Sigmoid colon (tissue), 7 donors: ENCODE measurements at places on chromosomes 3 and 15. TPM values are rescaled to one million over a fixed set of nuclear protein-coding genes. Genes with fewer than 3 reads are reported as not detected.
A peak's percentile ranks its signal among the peaks of the same experiment; 100 is the strongest.

- no peaks in the 10 kb centered on the region for H3K4me1 ChIP-seq
- no peaks in the 10 kb centered on the region for H3K27me3 ChIP-seq
- no peak for DNase-seq
- no peak overlapping the region for H3K27ac ChIP-seq
- no peak overlapping the region for H3K4me3 ChIP-seq
These were observed 278.9 kb downstream of the KLF13 start for GRCh38 chr15:31605467-31605931.

DNA sequence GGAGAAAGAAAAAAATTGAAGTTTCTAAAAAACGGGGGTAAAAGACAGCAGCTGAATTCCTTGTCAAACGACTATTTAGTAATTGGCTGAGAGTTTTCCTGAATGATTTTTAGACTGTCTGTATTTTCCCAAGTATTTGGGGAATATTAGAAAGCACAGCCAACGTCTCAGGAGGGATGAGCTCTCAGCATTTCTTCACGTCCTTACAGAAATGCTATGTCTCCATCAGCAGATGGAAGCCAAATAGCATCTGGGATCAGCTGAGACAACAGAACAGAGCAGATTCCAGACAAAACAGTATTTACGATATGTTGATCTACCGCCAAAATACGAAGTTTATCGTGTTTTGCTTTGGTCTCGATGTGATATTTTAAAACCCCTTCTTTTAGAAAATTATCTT, 5.3 kb upstream of the TMC3 start:
- H3K4me3 ChIP-seq = no peak overlapping the region
- no peaks in the 10 kb centered on the region for H3K36me3 ChIP-seq
- no peaks in the 10 kb centered on the region for H3K27me3 ChIP-seq
- H3K4me1 ChIP-seq = no peaks in the 10 kb centered on the region
- no peak for DNase-seq

GRCh38 chr15:64022571-64022970, 23.7 kb downstream of the DAPK2 start:
- no peaks in the 10 kb centered on the region for H3K27me3 ChIP-seq
- H3K4me3 ChIP-seq = no peak overlapping the region
- no peaks in the 10 kb centered on the region for H3K36me3 ChIP-seq
- DNase-seq = peak; percentile 13
- no peak overlapping the region for H3K27ac ChIP-seq
- H3K4me1 ChIP-seq = peaks cover 16% of the 10 kb centered on the region

- H3K36me3 ChIP-seq = no peaks in the 10 kb centered on the region
- no peak overlapping the region for H3K27ac ChIP-seq
- H3K4me3 ChIP-seq = no peak overlapping the region
- no peak for DNase-seq
- peaks cover 15% of the 10 kb centered on the region for H3K4me1 ChIP-seq
These were observed 2.0 kb downstream of the CIB2 start for GRCh38 chr15:78129077-78129750.

GRCh38 chr3:133745981-133746711, at the start of gene TF:
TSS of gene TF (plus strand) at chr3:133746393. CDS start at chr3:133746441, 48 bp downstream.
- H3K4me3 ChIP-seq = no peak within 1 kb of the TSS
- H3K27ac ChIP-seq = no peak within 1 kb of the TSS
- peaks cover 7% of the 10 kb centered on the region for H3K27me3 ChIP-seq
- H3K4me1 ChIP-seq = no peaks in the 10 kb centered on the region
- no peaks in the 10 kb centered on the region for H3K36me3 ChIP-seq

DNA sequence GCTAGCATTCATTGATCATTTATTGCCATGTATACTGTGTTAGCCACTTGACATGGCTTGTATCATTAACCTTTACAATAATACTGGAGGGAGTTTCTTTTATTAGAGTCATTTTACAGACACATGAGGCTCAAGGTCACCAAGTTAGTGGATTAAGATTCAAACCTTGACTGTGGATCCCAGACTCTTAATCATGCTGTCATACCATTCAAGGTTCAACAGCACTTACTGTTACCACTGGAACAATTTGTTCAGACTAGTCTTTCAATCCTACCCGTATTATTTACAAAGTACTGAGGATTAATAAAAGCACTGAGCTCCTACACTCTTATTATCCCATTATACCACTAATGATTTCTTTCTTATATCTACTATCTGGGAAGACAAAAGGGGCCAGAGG, 1.2 kb downstream of the COX17 start:
- H3K27me3 ChIP-seq = no peaks in the 10 kb centered on the region
- H3K4me1 ChIP-seq = peaks cover 19% of the 10 kb centered on the region

DNA sequence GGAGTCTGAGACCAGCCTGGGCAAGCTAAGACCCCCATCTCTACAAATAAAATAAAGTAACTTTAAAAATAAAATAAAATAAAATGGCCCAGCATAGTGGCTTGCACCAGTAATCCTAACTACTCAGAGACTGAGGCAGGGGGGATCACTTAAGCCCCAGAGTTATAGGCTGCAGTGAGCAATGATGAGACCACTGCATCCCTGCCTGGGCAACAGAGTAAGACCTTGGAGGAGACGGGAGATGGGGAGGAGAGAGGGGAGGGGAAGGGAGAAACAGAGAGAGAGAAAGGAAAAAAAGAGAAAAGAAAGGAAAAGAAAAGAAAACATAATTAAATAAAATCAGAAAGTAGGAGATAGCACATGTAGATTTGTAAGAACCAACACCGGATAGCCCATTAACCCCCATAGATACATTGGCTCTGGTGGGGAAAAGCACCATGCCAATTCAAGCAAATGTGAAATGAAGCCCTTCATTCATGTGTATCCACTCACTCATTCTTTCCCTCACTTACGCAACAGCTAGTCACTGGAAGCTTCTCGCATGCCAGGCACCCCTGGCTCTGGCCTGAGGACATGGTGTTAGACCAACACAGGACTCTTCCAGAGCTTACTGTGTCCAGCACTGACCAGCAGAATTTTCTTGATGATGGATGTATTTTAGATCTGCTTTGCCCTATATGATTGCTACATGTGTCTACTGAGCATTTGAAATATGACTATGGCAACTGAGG, 183.2 kb downstream of the MAGI1 start:
- H3K4me1 ChIP-seq = no peaks in the 10 kb centered on the region
- no peak overlapping the region for H3K4me3 ChIP-seq
- no peaks in the 10 kb centered on the region for H3K36me3 ChIP-seq
- DNase-seq = no peak
- H3K27ac ChIP-seq = no peak overlapping the region
- no peaks in the 10 kb centered on the region for H3K27me3 ChIP-seq

DNA sequence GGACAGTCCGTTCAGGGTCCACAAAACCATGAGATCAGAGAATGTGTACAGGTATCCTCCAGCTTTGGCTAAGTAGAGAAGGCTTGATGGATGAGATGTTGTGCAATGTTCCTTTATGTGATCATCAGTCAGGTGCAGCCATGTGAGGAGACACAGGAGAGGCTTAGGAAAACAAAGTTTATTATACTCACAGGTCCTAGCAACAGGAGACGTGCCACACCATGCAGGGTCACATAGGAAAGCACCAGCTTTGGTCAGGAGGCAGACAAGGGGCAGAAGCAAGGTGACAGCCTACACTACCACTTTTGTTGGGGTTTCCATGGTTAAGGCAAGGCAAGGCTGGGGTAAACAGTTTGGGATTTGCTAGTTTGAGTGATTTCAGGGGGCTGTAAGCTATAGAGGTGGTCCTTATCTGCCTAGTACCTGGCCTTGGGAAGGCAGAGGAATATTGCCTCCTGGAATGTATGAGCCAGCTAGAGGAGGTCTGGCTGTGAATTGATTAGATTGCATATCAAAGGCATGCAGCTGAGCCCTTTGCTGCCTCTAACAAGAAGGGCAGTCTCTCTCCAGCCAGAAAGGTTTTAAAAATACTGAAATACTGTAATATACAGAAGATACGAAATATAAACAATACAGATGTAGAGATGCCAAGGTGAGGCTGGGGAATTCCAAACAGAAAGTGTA, 248.6 kb downstream of the RYR3 start:
- no peak overlapping the region for H3K4me3 ChIP-seq
- no peaks in the 10 kb centered on the region for H3K36me3 ChIP-seq
- DNase-seq = no peak

GRCh38 chr3:17994167-17994566, 251.7 kb upstream of the TBC1D5 start:
- H3K36me3 ChIP-seq = no peaks in the 10 kb centered on the region
- no peaks in the 10 kb centered on the region for H3K4me1 ChIP-seq
- no peaks in the 10 kb centered on the region for H3K27me3 ChIP-seq
- no peak overlapping the region for H3K27ac ChIP-seq
- H3K4me3 ChIP-seq = no peak overlapping the region

DNA sequence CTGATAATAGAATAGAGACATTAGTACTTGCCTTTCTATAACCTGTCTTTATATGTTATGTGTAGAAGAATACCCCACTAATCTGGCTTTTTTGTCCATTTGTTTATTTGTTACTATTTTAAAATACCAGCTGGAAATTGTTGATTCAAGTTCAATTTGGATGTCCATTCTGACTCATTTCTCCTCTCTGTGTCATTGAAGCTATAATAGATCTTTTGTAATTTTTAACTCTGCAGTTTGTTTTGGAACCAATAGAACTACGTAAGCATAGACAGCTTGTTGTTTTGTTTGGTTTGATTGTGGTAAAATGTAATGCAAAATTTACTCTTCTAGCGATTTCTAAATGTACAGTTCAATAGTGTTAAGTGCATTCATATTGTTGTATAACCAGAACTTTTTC, 390.4 kb downstream of the ZIC1 start:
- no peak overlapping the region for H3K27ac ChIP-seq
- no peak overlapping the region for H3K4me3 ChIP-seq
- H3K4me1 ChIP-seq = no peaks in the 10 kb centered on the region
- H3K27me3 ChIP-seq = no peaks in the 10 kb centered on the region
- no peaks in the 10 kb centered on the region for H3K36me3 ChIP-seq
- DNase-seq = no peak

DNA sequence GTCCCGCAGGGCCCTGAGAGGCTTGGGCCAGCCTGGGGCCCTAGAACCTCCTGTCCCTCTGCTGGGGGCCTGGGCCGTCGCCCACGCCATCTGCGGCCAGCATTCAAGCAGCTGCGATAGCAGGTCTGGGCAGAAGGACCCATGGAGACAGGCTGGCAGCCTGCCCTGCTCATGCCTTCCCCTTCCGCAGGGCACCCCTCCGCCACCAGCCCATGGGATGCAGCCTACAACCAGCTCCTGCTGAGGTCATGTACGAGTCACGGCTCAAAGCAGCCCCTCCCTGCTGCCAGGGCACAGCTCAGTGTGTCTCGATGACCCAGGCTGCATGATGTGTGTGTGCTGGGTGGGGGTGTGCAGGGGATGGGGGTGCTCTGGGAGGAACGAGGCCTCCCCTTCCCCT, 27.8 kb downstream of the DUSP7 start:
- no peak overlapping the region for H3K27ac ChIP-seq
- H3K4me1 ChIP-seq = peaks cover 3% of the 10 kb centered on the region
- no peak overlapping the region for H3K4me3 ChIP-seq
- DNase-seq = no peak
- H3K36me3 ChIP-seq = no peaks in the 10 kb centered on the region

- no peaks in the 10 kb centered on the region for H3K27me3 ChIP-seq
- no peak for DNase-seq
- no peaks in the 10 kb centered on the region for H3K4me1 ChIP-seq
- peaks cover 19% of the 10 kb centered on the region for H3K36me3 ChIP-seq
These were observed 48.1 kb downstream of the HSPBAP1 start for GRCh38 chr3:122745369-122746021.

- H3K27me3 ChIP-seq = no peaks in the 10 kb centered on the region
- H3K4me1 ChIP-seq = no peaks in the 10 kb centered on the region
- no peak for DNase-seq
These were observed 11.1 kb downstream of the SLC6A6 start for GRCh38 chr3:14413381-14414071.

DNA sequence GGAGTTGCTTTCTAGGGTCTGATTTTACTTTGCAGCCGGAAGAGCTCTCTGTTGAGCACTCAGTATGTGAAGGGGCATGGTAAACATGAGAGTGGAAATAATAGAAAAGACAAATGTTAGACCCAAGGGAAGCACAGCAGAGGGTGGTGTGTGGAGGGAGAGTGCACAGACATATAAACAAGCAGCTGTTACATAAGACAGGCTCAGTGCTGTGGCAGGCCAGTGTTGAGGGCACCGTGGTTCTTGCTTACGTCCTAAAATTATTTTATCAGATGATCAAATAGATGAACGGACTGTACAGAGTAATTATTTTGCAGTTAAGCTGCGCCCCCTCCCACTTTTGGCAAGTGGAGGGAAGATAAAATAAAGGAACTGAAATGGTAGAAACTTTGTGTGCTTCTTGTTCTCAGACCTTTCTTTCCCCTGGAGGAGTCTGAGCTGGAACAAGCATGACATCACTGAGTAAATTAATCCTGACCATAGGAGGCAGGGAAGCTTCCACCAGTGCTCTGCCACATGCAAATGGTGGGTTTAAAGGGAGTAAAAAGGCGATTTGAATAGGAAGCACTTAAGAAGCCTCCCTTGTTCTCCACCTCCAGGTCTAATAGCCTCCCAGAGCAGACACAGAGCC, 205.6 kb downstream of the IL20RB start:
- no peak overlapping the region for H3K4me3 ChIP-seq
- H3K4me1 ChIP-seq = no peaks in the 10 kb centered on the region
- H3K36me3 ChIP-seq = no peaks in the 10 kb centered on the region
- H3K27ac ChIP-seq = peak overlapping the region; percentile 76

DNA sequence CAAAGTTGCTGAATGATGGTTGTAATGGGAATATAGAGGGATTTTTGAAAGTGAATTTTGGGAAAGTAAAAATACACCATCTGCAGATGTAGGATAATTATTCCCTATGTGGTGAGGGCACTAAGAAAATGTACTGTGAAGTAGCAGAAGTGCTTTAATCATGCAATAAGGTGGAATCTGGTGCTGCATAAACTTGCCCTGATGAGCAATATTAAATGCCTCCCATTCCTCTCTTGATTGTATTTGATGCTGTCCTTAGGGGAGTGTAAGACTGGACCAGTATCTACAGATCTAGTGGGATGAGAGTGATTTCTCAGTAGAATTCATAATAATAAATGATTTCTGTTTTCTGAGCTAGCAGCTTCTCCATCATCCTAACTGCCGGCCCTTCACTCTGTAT, 47.7 kb upstream of the ATP2C1 start:
- H3K4me3 ChIP-seq = no peak overlapping the region
- no peaks in the 10 kb centered on the region for H3K36me3 ChIP-seq
- H3K4me1 ChIP-seq = no peaks in the 10 kb centered on the region
- no peak overlapping the region for H3K27ac ChIP-seq
- no peaks in the 10 kb centered on the region for H3K27me3 ChIP-seq
- DNase-seq = no peak

- no peaks in the 10 kb centered on the region for H3K27me3 ChIP-seq
- H3K27ac ChIP-seq = no peak overlapping the region
- no peak overlapping the region for H3K4me3 ChIP-seq
- no peak for DNase-seq
These were observed 472.8 kb downstream of the SHQ1 start for GRCh38 chr3:72375237-72376076.

GRCh38 chr15:29194866-29195265, 74.8 kb downstream of the NSMCE3 start:
- no peak for DNase-seq
- no peaks in the 10 kb centered on the region for H3K36me3 ChIP-seq
- no peak overlapping the region for H3K4me3 ChIP-seq
- no peak overlapping the region for H3K27ac ChIP-seq

RASL12 gene
- 102 TPM for total RNA-seq

SMAD6 gene
- 5.7 TPM for total RNA-seq

CISH gene
- 4.2 TPM for total RNA-seq

PLSCR2 gene
- not detected for total RNA-seq

RBMS3 gene
- 61.5 TPM for total RNA-seq

EHD4 gene
- 8.9 TPM for total RNA-seq

CACNA2D3 gene
- 4.9 TPM for total RNA-seq

COL8A1 gene
- total RNA-seq = 20.6 TPM

SV2B gene
- total RNA-seq = 5.0 TPM

CCR3 gene
- total RNA-seq = not detected

DBR1 gene
- total RNA-seq = 15.1 TPM

OR5H1 gene
- not detected for total RNA-seq

YEATS2 gene
- total RNA-seq = 18.3 TPM

ARPP19 gene
- 110 TPM for total RNA-seq
